ENCODE measurements at places on chromosomes 4 and X.

- no peak for DNase-seq
Measured at GRCh38 chrX:29478336-29479069, 736.9 kb upstream of the MAGEB2 start.

- no peak for DNase-seq
Measured at GRCh38 chr4:7013175-7013574, 30.0 kb upstream of the TADA2B start.

DNA sequence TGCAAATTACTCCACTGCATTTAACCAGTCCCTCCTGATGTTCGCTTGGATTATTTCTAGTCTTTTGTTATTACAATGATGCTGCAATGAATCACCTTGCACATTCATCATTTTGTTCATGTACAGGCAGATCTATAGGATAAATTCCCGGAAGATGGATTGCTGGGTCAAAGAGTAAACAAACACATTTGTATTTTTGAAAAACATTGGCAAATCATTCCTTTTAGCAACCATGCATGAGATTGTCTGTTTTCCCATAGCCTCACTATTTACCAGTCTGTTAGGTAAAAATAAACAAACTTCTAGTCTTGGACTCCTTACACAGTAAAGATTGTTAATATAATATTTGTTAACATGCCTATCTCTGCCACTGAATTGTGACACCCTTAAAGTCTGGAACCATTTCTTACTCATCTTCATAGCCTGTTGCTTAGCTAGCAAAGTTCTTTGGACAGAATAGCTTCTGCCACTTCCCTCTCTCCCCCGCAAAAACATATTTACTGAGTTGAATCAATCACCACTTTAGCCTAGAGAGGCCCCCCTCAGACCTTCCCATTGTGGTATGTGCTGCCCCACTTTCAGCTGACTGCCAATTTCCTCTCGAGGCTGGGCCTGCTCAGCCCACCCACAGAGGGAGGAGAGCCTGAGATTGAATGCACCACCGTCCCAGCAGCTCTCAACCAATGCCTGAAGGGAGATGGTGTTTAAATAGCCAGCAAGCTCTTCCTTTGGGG is 108.4 kb upstream of the ATXN3L start:
- no peak for DNase-seq

DNA sequence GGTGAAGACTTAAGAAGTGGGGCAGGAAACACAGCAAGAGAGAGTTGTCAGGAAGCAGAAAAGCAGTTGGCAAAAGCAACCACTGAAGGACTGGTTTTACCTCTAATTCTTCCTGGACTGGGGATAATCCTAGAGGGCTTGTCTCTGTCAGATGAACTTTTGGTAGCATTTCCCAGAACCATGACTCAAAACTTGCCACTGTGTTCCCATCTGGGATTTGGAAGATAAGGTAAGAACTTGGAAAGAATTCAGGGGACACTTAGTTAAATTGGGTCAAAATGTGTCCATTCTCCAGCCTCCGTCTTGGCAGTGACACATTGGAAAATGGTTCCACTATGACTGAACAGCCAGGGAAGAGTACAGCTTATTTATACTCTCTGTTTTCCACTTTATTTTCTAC is 55.7 kb downstream of the CD38 start:
- DNase-seq, result no peak

All from frontal cortex (tissue), 4 donors.